Stimulated activated CD8-positive, alpha-beta memory T cell treated with anti-CD3 and anti-CD28 coated beads, Interleukin-4, amount 100 ng/mL, for 1 hour (primary cell): ENCODE measurements at places on chromosomes 3 and 15.

DNA sequence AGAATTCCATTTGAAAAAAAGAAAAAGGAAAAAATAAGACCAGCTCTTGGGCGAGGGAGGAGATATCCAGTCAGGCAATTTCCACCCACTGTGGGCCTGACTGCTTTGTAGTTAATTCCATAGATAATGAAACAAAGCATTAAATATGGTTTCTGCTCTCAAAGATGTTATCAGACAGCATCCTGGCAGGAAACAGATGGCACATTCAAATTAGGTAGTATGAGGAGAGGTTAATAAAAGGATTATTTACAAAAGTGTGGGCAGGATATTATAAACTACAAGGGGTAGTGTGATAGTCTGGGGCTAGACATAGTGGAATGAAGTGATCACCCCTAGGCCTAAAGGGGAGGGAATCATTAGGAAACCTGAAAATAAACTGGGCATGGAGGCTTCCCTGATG, 193.2 kb downstream of the CLSTN2 start:
- no peak for DNase-seq

DNA sequence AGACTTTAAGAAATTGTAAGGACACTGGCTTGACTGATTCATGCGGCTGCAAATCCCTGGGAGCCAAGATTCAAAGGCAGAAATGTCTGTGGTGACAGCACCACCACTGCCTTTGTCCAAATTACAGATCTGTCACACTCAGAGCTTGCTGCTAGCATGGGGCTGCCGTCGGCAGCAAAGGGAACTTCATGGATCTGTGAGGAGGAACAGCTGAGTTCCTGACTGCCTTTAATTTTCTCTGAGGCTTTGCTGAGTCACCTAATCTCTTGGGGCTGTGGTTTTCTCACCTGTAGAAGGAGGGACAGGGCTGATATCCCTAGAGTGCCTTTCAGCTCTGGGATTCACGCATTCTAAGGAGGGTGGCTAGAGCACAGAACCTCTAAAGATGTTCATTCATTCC, 4.1 kb upstream of the PAK6 start:
- no peak for DNase-seq

DNA sequence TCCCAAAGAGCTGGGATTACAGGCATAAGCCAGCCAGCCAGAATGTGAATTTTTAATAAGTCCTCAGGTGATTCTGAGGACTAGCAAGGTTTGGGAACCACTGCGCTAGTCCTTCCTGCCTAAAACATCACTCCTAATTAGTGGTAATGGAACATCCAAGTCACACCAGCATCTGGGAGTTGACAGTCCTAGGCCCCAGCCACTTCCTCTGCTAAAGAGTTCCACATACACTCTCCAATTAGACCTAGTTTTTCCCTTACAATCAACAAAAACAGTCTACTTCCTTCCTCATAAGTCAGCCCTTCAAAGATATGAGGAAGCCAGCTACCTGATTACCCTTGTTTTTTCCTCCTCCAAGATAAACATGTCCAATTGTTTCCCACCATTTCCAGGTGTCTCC, 78.1 kb downstream of the OXNAD1 start:
- no peak for DNase-seq

- no peak for DNase-seq
Measured at GRCh38 chr15:25801586-25802284, 61.4 kb downstream of the ATP10A start.

- DNase-seq: no peak
Measured at GRCh38 chr15:80105193-80105592, 45.7 kb downstream of the ZFAND6 start.
